Activated naive CD4-positive, alpha-beta T cell treated with anti-CD3 and anti-CD28 coated beads for 36 hours (primary cell): ENCODE measurements at places on chromosomes 4 and X.

DNA sequence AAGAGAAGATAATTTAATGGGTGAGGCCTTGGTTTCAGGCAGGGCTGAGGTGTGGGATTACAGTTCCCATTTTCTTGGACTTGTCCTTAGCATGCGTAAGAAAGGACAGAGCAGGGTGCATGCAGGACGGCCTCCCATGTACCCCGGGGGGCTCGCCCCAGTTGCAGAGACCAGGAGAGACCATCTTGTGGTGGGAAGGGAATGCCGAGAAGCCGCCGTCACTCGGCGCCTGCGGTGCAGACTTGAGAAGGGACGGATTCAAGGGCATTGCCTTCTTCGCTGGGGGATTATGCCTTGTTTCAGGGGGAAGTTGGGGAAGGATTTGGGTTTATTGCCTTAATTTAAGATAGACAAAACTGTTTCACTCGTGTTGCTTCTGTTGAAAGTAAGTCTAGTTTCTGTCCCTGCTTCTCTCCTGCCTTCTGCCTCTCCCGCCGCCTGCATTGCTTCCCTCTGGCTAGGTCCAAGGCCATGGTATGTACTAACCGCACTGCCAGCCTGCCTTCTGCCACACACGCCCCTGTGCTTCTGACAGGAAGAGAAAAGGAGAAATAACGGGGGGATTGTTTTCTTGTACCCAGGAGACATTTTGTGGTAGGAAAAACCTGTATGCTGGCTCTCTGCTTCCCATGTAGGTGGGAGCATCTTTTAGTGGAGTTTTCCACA, 175.9 kb downstream of the DCLK2 start:
- no peaks in the 10 kb centered on the region for H3K4me1 ChIP-seq
- no peak overlapping the region for H3K27ac ChIP-seq
- no peak overlapping the region for H3K4me3 ChIP-seq
- peaks cover 1% of the 10 kb centered on the region for H3K36me3 ChIP-seq

GRCh38 chrX:125422986-125423385, 103.3 kb downstream of the TEX13C start:
- DNase-seq, result no peak
- peaks cover 2% of the 10 kb centered on the region for H3K27me3 ChIP-seq
- no peaks in the 10 kb centered on the region for H3K4me1 ChIP-seq
- H3K4me3 ChIP-seq, result no peak overlapping the region
- H3K36me3 ChIP-seq, result no peaks in the 10 kb centered on the region
- H3K27ac ChIP-seq, result no peak overlapping the region

GRCh38 chr4:151717909-151718628, 42.7 kb downstream of the GATB start:
- H3K4me1 ChIP-seq, result no peaks in the 10 kb centered on the region
- H3K27me3 ChIP-seq, result no peaks in the 10 kb centered on the region
- no peak overlapping the region for H3K27ac ChIP-seq
- peaks cover 10% of the 10 kb centered on the region for H3K36me3 ChIP-seq
- DNase-seq, result no peak
- H3K4me3 ChIP-seq, result no peak overlapping the region

DNA sequence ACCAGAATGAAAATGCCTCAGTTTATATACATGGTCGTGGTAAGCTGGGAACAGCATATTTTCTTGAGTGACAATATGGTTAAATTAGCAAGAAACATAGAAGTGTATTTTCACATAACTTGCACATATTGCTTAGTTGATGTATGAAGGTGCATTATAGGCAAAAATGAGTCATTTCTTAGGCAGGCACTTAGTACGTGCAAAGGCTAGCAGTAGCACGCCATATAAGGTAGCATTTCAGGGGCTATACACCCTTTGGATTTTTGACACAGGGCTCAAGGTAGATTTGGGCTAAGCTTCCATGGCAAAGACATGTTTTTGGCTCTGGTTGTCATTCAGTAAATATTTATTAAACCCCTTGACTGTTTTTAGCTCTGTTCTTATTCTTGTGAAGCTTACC, 33.1 kb downstream of the PCDH7 start:
- no peak for DNase-seq
- H3K27me3 ChIP-seq, result no peaks in the 10 kb centered on the region
- no peak overlapping the region for H3K4me3 ChIP-seq
- no peak overlapping the region for H3K27ac ChIP-seq
- H3K36me3 ChIP-seq, result no peaks in the 10 kb centered on the region

DNA sequence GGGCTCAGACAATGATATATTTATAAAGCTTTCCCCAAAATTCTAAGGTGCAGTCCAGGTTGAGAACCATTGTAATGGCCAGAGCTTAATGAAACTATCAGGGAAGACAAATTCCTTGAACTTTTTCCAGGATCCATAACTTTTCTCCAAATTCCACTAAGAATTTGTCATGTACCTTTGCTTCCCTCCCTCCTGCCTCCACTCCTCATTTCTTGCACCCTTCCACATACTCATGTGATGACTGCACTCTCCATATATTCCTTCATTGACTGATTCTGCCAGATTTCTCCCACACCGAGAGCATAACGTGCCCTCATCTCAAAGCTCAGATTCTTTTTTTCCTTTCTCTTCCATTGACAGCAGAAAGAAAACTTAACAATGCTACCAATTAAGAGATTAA, 20.9 kb upstream of the AMELX start:
- DNase-seq, result no peak
- H3K4me3 ChIP-seq, result no peak overlapping the region
- no peak overlapping the region for H3K27ac ChIP-seq
- H3K4me1 ChIP-seq, result no peaks in the 10 kb centered on the region
- no peaks in the 10 kb centered on the region for H3K27me3 ChIP-seq
- no peaks in the 10 kb centered on the region for H3K36me3 ChIP-seq

GRCh38 chr4:187075514-187075913, 351.9 kb upstream of the FAT1 start:
- DNase-seq, result no peak
- no peak overlapping the region for H3K4me3 ChIP-seq
- H3K36me3 ChIP-seq, result no peaks in the 10 kb centered on the region
- H3K27ac ChIP-seq, result no peak overlapping the region
- H3K27me3 ChIP-seq, result peaks cover 4% of the 10 kb centered on the region
- H3K4me1 ChIP-seq, result no peaks in the 10 kb centered on the region

DNA sequence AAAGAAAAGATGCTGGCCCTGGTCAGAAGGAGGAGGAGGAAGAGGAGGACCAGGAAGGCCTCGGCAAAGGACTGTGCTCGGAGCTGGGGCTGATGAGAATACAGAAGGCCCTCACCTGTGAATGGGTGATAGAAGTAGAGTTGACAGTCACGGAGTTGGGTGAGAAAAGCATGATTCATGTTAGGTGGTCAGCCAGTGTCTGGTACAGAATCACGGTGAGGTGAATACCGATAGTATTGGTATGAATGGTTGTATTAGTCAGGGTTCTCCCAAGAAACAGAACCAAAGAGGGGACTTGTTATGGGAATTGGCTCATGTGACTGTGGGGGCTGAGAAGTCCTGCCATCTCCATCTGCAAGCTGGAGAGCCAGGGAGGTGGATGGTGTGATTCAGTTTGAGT, 32.5 kb upstream of the FAM156A start:
- H3K27me3 ChIP-seq, result no peaks in the 10 kb centered on the region
- peaks cover 23% of the 10 kb centered on the region for H3K4me1 ChIP-seq
- no peak for DNase-seq
- H3K27ac ChIP-seq, result no peak overlapping the region

- DNase-seq, result peak; percentile 87
- no peaks in the 10 kb centered on the region for H3K27me3 ChIP-seq
- H3K27ac ChIP-seq, result peak overlapping the region; percentile 92
These were observed 5.0 kb upstream of the TSPAN5 start for GRCh38 chr4:98663226-98664006.

DNA sequence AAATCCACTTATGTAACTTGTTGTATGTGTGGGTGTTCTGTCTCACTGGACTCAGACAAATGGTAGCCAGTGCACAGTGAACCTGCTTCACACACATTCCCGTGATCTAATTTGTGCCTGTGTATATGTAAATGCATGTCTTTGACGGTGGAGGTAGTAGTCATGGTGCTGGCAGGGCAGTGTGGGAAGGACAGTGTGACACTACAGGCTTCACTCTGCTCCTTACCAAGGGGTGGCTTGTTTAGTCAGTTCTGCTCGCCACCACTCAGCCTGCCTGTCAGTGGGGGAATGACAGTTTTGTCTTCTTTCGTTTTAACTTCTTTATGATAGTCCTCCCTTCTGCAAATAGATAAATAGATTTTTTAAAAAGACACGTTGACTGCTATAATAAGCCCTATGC, 17.7 kb upstream of the PAQR3 start:
- no peak overlapping the region for H3K27ac ChIP-seq
- no peak for DNase-seq
- no peaks in the 10 kb centered on the region for H3K4me1 ChIP-seq
- no peaks in the 10 kb centered on the region for H3K27me3 ChIP-seq
- H3K4me3 ChIP-seq, result no peak overlapping the region

GRCh38 chr4:89166971-89167475, 55.7 kb downstream of the TIGD2 start:
- H3K27me3 ChIP-seq, result peaks cover 6% of the 10 kb centered on the region
- no peak overlapping the region for H3K27ac ChIP-seq
- H3K36me3 ChIP-seq, result no peaks in the 10 kb centered on the region
- H3K4me1 ChIP-seq, result no peaks in the 10 kb centered on the region
- no peak for DNase-seq
